ENCODE measurements at places on chromosomes 1 and 21.

DNA sequence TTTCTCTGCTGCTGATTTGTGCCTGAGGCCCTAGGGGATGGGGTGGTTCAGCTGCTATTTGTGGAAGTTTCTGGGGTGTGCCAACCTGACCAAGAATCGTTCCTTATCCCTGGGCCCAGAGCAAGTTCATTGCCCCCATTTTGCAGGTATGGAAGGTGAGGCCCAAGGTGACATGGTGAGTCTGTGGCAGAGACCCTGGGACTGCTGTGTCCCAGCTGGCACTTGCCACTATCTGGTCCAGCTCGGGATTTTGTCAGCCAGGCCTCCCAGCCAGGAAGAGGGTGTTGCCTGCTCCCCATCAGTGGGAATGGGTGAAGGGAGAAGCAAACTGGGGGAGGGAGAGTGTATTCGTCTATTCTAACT, 18.9 kb upstream of the LRP8 start:
- no peak for DNase-seq

GRCh38 chr1:201946224-201946908, at the start of gene LMOD1:
LMOD1 (minus strand) TSS chr1:201946548; CDS start chr1:201946340, 208 bp downstream.
- DNase-seq = peak; percentile 98

GRCh38 chr1:202592146-202592545, 118.1 kb downstream of the SYT2 start:
- DNase-seq = no peak

DNA sequence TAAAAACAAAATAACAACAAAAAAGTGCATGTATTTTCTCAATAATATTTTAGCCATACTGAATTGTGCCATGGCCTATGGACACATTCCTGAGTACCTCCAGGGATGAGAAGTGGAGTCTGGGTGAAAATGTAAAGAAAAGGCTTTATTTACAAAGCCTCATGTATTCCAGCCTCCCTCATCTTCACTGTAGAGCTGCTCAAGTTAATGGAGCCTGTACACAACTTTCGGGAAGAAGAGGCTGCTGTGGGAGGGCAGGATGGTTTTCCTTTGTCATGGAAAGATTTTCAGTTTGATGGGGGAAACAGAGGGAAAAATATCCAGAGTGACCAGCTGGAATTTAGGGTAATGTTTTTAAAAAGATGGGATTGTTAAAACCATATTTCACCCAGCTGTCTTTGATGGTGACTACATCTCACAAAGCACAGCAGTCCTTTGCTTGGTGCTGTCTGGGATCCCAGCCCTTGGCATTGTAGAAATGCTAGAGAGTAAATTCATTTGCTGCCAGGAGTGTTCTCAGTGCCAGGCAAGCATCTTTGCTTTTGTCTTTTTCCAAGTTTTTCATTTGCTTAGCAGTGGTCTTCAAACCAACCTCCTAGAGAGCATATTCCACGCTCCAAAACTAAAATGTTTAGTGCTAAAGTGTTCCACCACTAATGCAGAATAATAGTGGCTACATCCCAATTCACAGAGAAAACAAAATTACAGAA, 54.9 kb downstream of the DPT start:
- DNase-seq = no peak

DNA sequence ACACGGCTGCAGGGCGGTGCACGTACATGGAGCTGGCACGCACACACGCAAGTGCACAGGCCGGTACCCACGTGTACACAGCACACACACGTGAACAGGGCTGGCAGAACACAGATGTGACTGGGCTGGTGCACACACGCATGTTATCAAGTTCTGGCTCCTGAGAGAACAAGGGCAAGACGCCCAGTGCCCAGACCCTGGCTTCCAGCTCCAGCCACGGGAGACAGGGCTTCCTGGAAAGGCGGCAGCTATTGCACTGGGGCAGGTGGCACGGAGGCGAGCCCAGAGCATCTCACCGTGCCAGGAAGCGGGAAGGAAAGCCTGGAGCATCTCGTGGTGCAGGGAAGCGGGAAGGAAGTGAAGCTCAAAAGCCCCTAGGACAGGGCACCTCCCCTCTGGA, 5.9 kb downstream of the SDF4 start:
- no peak for DNase-seq

DNA sequence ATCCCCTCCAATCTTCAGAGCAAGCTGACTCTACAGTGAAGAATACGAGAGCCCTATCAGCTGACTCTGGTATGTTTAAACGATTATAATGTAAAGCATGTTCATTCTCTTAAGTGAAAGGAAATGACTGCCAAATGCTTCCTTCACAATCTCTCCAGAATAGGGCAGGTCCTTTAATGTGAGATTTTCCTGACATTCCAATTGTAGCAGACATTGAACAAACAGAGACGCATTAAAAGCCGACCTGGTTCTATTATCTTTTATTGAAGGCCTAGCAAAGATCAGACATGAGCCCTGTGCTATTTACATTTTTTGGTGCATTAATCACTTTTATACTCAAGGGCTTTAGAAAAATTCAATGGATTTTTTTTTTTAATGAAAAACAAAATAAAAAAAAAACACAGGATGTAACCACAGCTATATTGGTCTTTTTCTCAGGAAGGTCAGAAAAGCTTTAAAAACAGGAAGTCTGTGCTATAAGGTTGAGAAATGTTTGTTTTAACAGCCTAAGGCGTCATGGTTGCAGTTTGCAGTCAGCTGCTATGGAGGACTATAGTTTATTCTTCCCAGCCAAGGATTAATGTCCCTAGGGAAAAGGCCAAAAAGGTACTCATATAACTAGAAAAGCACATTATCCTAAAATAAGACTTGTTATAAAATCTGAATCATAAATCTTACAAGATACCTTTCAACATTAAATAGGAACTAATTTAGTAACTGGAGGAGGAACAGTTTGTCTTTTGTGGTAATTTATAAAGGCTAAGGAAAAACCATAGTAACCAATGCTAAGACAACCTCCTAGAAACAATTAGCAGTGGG, 104.8 kb downstream of the RERE start:
- peak; percentile 93 for DNase-seq

GRCh38 chr1:240295811-240296210, 204.1 kb downstream of the FMN2 start:
- no peak for DNase-seq

DNA sequence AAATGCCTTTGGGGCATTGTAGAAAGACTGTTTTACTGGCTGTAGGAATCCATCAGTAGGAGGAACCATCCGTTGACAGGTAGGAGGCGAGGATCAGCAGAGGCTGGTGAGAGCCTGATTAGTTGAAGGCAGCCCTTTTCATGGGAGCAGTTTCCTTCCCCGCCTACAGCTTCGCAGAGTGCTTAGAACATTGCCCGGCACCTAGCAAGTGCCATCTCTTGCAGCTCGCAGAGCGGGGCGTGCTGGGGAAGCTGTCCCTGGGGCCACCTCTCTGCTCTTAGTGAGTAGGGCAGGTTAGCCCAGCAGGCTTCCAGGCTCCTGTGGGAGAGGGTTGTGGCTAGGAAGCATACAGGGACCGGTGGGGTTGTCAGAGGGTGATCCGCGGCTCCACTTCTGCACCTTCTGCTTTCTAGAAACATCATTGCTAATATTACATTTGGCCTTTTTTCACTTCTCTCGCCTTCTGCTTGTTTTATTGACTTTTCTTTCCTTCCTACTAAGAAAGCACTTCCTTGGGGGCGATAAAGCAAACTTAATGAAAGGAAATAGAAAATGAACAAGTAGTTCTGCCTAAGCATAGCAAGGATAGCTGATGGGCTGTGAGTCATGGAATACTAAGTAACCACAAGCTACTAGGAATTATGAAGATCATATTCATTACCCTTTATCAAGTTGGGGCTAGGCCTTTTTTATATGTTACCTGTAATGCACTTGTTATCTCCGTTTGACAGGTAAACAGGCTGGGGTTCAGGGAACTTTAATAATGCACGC, 176.7 kb downstream of the GALNT2 start:
- DNase-seq = peak; percentile 29

DNA sequence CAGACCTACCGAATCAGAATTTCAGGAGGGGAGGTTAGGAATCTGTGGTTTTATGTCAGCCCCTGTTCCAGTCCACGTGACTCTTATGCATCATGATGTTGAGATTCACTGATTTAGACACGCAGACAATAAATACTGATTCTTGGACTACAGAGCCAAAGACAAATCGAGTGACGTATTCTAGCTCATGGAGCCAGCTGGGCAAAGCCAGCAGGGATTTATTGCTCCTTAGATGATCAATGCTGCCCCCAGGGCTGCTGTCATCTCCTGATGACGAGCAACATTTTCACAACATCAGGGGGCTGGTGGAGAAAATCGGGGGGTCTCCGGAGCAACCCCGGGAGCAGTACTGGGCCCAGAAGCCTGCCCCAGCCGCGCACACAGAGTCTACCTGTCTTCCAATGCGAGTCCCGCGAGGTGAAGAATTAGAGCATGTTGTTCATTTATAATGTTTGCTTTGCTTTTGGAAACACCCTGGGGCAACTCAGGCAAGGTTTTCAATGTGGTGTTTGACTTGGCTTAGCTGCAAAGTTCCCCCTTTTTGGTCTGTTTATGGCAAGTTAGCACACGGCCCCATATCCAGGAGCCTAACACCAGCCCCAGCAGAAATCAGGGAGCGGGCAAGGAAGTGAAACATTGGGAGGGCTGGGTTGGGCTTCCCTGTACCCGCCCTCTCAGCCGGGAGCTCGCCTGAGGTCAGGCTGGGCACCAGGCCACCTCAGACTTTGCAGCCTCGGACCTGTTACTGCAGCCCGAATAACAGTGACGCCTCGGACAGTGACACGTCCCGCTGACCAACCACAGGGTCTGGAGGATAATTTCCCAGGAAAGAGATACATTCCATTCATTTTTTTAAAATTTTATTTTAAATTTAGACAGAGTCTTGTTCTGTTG, 19.9 kb upstream of the CLDN14 start:
- no peak for DNase-seq

Data from fibroblast of skin of scalp (primary cell).